ENCODE measurements at places on chromosomes 2 and 18.

DNA sequence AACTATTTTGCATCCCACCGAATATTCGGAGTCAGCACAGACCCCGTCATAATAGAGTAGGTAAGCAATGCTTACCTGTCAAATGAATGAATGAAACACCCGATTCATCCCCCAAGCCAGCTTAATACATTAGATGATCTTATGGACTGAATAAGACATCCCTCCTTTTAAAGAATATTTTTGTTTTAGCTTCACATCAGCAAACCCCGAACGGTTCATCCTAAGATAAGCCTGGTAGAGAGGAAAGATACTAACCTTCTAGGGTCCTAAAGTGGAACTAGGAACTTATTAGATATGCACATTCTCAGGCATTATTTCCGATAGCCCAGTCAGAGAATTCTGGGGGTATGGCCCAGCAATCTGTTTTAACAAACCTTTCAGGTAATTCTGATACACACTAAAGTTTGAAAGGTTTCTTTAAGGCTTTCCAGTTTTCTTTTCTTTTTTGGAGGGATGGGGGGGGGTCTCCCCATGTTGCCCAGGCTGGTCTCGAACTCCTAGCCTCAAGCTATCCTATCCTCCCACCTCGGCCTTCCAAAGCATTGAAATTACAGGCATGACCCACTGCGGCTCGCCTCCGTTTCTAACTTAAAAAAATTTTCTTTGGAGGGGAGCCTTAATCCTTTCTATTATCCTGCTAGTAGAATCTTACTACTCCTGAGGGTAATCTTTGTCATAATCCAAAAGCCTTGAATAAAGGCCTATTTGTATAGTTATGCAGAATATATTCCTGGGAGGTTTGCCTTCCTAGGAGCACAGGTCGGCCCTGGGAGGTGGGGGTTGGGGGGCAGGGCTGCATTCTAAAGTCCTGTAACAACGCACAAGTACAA, 1.0 kb upstream of the ACTR3 start:
- DNase-seq: peak; percentile 64

GRCh38 chr2:71129902-71130151, 202 bp downstream of the MCEE start:
- no peak for DNase-seq

DNA sequence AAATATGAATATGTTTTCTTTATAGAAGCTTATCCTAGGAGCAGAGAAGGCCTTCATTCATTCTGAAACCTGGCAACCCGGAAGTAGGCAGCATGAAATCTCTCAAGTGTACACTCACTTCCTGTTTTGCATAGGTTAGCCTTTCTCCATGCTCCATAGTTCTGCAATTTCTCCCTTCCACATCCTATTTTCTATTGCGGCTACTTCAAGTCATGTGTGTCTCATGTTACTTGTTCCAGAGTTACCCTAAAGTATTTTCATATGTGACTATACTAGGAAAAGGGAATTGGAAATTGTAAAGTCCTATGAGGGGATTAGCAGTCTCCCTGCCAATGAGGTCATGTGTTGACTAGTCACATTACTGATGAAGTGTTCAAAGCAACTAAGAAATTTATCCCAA, 320.6 kb downstream of the NCKAP5 start:
- DNase-seq: no peak

DNA sequence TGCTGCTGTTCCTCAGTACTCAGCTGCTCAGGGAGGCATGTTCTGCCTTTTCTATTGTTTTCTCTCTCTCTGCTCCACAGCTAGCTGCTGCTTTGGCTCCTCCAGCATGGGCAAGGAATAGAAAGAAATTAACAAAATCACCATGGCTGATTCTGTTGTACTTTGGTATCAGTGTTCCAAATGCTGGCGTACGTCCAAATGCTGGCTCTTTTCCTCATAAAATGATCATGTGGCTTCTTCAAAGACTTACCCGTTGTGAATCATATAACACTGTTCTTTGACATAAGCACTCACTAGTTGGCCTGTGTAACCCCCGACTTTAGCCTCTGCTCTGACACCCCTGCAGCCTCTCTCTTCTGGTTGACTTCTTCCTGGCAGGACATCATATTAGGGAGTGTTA, 547.6 kb downstream of the CPS1 start:
- peak; percentile 43 for DNase-seq

DNA sequence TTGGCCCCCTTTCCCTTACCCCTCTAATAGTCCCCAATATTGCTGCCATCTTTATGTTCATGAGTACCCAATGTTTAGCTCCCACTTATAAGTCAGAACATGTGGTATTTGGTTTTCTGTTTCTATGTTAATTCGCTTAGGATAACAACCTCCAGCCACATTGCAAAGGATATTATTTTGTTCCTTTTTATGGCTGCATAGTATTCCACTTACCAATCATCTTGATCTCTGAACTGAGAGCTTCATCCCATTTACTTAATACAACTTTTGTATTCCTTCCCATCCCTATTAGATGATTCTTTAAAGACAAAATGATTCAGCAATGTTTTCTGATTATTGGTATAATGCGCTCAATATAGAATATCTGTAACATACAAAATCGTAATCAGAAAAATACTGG, 36.7 kb downstream of the ARL5A start:
- no peak for DNase-seq

DNA sequence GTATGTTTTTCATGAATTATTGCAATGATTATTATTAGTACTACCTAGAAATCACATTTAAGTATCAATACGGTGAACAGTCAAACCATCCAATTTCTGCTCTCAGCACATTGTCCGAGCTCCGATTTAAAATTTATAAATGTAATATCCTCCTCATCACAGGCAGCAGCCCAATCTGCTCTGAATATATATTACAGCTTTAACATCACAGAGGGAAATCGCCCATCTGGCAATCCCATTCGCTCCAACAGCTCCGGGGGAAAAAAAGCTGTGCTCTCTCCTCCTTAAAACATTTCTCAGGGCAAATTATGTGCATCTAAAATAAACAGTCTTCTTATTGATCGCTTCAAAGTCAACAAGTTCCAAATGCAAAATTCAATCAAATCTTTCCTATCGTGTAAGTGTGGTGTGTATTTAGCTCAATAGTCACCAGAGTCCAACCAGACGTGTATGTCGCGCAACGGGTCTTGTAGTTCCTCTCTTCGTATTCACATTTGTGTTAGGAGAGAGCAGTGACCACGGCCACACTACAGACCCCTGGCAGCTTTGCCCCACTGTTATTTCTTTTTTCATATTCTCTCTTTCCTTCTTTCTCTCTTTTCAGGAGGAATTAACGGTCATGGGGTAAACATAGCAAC, 2.4 kb downstream of the FIGN start:
- DNase-seq: no peak

DNA sequence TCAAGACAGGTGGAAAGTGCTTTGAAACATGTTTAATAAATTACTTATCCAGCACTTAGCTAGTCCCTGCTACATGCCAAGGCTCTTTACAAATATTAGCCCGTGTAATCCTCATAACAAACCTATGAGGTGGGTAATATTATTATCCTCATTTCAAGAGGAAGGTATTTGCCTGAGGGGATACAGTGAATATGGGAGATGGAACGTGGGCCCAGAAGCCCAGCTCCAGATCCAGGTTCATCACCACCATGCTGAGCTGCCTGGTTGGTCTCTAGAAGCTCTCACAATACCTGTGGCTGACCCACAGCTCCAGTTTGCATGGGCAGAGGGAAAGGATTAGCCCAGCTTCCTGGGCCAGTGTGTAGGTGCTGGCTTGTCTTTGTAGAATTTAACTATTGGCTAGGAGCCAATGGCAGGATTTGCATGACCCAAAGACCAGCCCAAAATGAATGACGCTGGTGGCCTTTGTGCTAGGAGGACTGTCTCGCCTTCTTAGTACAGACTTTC, 61.6 kb upstream of the ATP8B1 start:
- DNase-seq: no peak

DNA sequence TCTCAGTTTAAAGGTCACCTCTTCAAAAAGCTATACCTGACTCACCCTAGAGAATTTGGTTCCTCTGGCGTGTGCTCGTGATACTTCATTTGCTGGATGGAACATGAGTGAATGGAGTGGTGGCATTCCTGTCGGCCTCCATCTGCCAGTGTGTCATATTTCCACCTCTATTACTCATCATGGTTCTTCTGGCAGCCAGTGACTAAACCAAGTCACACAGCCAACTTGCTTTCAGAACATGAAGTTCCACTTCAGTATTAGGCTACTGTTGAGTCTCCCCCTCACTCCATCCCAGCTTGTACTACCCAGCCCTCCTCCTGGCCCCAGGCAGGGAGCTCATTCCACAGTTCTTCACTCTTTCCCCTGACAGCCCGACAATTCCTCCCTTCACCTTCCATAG, 169.8 kb downstream of the MREG start:
- no peak for DNase-seq

- no peak for DNase-seq
Measured at GRCh38 chr2:217208867-217209266, 349.0 kb upstream of the TNP1 start.

DNA sequence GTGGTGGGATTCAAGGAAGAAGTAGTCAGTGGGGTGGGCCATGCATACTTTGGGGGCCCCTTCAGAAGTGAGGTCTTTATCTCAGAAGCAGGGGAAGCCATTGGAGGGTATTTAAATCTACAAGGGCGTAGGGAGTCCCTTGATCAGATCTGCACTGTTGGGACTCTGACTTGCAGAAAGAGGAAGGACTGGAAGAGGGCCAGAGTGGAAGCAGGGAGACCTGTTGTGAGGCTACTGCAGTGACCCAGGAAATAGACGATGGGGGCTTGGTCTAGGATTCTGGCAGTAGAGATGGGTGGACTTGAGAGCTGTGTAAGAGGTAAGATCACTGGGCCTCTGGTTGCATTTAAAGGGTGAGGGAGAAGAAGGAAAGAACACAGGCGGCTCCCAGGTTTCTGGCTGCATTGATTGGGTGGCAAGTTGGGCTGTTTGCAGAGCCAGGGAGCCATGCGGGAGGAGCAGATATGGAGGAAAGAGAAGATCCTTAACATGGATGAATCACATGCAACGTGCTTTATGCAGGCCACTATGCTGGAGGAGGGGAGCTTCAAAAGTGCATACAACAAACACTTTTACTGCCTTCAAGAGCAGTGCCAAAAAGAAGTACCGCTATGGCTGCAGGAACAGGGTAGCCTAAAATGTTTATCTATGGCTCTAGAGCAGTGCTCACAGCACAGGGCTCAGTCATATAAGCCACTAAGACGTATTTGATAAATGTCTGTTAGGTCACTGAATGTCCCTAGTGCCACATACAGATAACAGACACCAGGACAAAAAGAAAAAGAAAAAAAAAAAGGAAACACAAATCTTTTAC, 2.3 kb downstream of the SFXN5 start:
- no peak for DNase-seq

- DNase-seq: peak; percentile 24
Measured at GRCh38 chr2:200305797-200306195, 697 bp upstream of the SPATS2L start.

GRCh38 chr2:179837408-179837807, 24.0 kb downstream of the ZNF385B start:
- no peak for DNase-seq

DNA sequence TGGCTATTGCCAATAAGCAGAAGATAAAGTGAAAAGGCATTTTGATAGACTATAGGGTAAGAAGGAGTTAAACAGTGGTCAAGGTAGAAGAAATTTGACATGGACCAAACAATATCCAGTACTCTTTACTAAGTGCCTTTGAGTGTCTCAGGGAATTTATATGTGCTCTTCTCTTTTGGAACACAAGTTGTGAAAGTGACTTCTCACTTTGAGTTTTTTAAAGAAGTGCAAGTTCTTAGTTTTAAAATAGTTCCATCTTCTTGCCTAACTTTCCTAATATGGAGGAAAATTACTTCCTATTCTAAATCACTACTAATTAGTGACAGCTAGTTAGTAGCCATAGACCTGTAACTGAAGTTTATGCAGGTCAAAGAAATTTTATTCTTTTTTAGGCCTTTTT, 63.4 kb downstream of the AFTPH start:
- DNase-seq: no peak

- no peak for DNase-seq
Measured at GRCh38 chr2:172662099-172662498, 73.5 kb upstream of the RAPGEF4 start.

DNA sequence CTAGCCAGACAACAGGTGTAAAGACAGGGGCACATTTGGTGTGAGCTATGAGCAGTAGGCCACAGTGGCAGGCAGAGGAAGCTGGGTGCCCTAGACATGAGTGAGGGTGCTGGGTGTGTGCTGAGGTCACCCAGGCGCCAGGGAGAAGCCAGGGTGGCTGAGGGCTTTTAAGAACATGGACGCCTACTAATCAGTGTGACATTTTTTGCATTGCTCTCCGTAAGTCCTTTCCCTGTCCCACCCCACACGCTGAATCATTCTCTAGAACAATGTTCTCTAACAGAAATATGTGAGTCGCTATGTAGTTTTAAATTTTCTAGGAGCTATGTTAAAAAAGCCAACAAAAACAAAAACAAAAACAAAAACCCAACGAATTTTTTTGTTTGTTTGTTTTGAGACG, 204.5 kb upstream of the REV1 start:
- DNase-seq: no peak

DNA sequence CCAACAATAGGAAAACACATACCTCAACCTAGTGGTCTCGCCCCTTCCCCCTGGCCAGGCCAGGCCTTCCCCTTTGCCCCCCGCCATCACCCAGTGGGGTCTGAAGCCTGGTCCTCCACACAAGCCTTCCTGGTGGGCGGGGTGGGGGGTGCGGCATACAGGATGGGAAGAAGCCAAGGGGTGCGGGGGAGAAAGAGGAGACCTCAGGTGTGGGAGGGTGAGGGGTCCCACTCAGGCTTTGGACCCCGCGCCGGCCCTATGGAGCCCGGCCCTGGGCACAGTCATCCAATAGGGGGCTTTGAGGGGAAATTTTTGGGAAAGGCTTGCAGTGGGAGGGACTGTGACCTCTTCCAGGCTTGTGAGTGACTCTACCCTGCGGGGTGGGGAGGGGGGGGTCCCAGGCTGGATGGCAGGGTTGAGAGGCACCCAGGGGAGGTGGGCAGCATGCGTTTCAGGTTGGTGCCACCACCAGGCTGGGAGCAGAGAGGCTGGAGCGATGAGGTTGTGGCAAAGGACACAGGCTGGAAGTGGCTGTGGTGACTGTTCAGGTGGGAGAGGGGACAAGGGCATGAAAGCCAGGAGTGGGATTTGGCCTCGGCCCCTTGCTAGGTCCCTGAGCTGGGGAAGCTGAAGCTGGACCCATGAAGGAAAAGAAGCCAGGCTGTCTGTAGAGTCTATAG, 1.3 kb downstream of the SLC66A3 start:
- DNase-seq: peak; percentile 35

- DNase-seq: no peak
Measured at GRCh38 chr2:153536115-153536514, 57.6 kb upstream of the RPRM start.

GRCh38 chr2:238161291-238162051, 2.7 kb downstream of the ERFE start:
- DNase-seq: peak; percentile 22

DNA sequence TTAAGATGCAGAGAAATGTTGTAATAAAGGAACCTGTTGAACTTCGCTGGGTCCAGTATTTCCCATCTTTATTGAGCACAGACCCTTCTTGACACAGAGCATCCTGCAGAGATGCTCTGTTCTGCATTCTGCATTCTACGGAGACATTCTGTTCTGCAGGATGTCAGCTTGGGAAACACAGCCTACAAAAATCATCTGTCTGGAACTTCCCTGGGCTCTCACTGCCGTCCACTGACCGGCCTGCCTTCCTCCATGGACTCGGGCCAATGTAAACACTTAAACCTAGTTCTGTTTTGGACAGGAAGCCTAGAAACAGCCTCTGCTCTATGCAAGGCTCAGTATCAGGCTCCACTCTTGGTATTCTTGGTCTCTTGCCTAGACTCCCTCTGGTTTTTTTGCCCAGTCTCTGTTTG, 90.0 kb upstream of the PPP1CB start:
- peak; percentile 81 for DNase-seq

- DNase-seq: no peak
Measured at GRCh38 chr2:96136129-96136720, 2.1 kb downstream of the ASTL start.

All from left colon (tissue), 2 donors.